ENCODE measurements at places on chromosomes 12 and 14.

- DNase-seq = peak; percentile 57
Measured at GRCh38 chr14:87615822-87616679, 376.9 kb downstream of the GALC start.

- no peak for DNase-seq
Measured at GRCh38 chr12:80952443-80952842, 14.7 kb upstream of the LIN7A start.

- no peak for DNase-seq
Measured at GRCh38 chr12:79687711-79688260, 3.0 kb downstream of the PAWR start.

- DNase-seq = no peak
Measured at GRCh38 chr12:57535764-57536596, 11.0 kb downstream of the DCTN2 start.

DNA sequence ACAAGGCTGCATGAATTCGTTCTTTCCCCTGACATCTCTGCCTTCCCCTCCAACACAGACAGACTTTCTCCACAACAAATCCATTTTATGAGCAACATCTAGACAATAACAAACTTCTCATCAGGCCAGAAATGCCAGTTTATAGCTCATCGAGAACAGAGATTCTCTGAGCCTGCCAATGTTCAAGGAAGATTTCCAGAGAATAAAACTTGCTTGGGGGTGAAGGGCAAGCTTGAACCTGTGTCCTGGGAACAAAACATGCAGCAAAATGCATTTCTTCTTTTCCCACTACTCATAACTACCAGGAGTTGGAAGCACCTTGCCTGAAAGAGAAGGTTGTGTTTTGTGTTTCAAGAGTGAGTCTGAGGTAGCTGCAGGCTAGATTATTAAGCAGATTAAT is 6.8 kb downstream of the MAP1LC3B2 start:
- DNase-seq = no peak

GRCh38 chr12:57454566-57455373 is at the start of gene INHBE:
Gene INHBE, plus strand, starts transcription at chr12:57455307. Its CDS starts 230 bp downstream, at chr12:57455537.
- no peak for DNase-seq

DNA sequence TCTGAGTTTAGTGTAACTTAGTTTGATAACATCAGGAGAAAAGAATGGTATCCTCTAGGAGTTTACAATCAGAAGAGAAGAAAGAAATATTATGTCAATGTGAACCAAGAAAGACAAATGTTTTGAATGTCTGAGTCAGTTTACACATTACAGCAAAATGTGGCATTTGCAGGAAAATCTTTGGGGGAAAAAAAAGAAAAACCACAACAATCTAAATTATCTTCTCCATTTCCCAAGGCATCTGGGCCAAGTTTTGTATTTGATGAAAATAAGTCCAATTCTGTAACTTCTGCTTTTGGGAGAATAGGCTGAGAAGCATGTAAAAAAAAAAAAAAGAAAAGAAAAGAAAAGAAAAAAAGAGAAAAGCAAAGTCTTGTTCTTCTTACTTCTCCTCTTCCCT is 58.8 kb upstream of the FLRT2 start:
- DNase-seq = no peak

DNA sequence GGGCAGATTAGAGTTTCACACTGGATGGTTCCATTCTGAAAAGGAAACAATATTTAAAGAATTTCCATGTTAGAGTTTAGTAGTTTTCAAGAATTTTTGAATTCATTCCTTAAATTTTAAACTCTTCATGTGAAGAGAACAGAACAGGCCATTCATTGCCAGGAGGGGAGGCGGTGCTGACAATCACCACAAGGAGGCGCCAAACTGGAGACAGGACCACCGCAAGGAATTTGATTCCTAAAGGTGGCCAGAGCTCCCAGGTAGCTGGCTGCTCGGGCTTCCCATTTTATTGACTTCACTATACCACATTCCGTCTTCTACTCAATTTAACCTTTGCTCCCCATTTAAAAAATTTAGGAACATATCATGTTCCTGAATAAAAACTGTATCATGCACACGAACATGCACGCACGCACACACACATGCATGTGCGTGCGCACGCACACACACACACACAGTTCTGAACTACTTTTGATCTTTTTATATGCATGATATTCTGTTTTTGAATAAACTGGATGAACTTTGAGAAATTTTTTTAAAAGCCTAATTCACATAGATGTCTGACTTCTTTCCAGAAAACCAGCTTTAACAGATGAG is 101.2 kb downstream of the NELL2 start:
- DNase-seq = peak; percentile 55

- DNase-seq = no peak
Measured at GRCh38 chr12:46676797-46677520, 148.8 kb downstream of the SLC38A4 start.

DNA sequence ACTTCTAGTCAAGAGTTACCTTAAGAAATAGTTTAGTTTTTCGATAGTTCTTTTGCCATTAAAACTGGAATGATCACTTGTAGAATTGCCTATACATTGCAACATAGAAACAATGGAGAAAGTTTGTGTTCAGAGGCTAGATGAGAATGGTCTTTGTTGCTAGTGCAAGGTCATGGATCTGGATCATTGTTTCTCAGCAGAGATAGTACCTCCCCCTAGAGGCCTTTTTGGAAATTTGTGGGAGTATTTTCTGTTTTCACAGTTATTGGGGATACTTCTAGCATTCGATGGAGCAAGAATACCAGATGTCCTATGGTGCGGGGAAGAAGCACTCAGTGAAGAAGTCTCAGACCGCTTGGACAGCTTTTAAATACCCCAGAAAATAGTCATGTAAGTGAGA is 138.8 kb upstream of the HMGA2 start:
- DNase-seq = peak; percentile 18

DNA sequence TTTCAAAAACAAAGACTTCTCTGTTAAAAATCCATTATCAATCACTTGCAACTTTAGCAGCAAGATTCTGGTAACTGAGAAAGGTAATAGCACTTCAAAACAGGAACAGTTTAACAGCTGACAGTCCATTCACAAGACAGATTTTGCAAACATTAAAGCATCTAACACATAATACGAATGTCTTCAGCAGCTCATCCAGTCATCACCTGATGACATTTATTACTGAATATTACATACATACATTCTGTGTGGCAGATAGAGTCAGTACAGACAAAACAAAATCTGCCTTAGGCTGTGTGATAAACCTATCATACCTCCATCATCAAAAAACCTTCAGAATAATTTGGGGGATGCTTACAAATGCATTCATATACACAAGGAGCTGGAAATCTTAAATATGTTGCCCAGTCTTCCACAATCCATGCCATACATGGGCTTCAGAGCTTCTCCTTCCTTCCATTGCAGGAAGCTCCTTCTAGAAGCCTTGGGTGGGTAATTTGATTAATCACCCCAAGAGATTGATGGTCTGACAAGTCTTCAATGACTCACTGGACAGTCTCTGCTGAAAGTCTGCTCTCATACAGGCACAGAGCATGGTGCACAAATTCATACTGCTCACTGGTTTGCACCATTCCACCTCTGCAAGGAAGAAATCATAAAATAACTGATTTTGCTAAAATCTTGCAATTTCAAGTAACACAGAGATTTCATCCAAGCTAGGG is 1.6 kb upstream of the PTPRB start:
- no peak for DNase-seq

- DNase-seq = no peak
Measured at GRCh38 chr12:7349418-7349817, 45.5 kb downstream of the ACSM4 start.

- DNase-seq = peak; percentile 90
Measured at GRCh38 chr12:6961278-6961694, 9.2 kb downstream of the PHB2 start.

GRCh38 chr14:36241183-36241582 is 64.7 kb upstream of the PTCSC3 start:
- DNase-seq = no peak

- no peak for DNase-seq
Measured at GRCh38 chr14:101881426-101881825, 82.9 kb upstream of the DYNC1H1 start.

- DNase-seq = no peak
Measured at GRCh38 chr12:120126635-120127005, 10.1 kb upstream of the RAB35 start.

GRCh38 chr12:90940872-90941499 is 14.0 kb downstream of the CCER1 start:
- peak; percentile 43 for DNase-seq

DNA sequence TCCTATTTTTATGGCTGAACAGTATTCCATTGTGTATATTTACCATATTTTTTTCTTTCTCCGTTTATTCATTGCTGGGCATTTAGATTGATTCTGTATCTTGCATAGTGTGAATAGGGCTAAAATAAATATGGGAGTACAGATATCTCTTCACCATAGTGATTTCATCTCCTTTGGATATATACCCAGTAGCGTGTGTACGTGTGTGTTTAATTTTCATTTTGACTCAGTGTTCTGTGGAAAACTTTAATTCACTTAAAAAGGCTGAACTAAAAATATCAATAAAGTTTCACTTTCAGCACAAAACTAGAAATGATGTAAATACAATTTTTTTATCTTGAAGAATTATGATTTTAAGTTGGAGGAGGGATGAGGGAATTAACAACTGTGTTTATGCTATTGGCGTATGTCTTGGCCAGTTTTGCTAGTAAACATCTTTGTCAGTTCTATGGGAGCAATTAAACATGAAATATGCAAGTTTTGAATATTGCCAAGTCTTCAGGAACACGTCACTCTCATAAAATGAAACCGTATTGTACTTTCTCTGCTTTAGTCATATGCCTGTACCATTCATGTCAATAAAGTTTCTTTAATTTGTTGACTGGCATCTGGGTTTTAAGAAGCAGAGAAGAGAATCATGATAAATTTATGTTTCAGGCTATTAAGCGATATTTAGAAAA is 99.8 kb downstream of the PTGER2 start:
- DNase-seq = peak; percentile 21

GRCh38 chr14:101494826-101495225 is 66.5 kb upstream of the DIO3 start:
- DNase-seq = no peak

- no peak for DNase-seq
Measured at GRCh38 chr14:93582516-93582915, 151.8 kb downstream of the UNC79 start.

DNA sequence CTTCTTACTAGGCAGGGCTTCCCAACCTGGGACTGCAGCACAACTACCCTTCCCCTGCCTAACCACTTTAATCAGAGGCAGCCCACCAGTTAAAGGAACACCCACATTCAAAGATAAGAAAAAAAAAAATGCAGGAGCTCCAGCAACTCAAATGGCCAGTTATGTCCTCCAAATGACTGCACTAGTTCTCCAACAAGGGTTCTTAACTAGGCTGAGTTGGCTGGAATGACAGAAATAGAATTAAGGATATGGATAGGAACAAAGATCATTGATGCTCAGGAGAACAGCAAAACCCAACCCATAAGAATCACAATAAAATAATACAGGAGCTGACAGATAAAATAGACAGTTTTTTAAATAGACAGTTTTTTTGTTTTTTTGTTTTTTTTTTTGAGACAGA is 154.2 kb downstream of the PLCZ1 start:
- DNase-seq = no peak

GRCh38 chr14:72916174-72916573 is 10.1 kb upstream of the DCAF4 start:
- DNase-seq = no peak

DNA sequence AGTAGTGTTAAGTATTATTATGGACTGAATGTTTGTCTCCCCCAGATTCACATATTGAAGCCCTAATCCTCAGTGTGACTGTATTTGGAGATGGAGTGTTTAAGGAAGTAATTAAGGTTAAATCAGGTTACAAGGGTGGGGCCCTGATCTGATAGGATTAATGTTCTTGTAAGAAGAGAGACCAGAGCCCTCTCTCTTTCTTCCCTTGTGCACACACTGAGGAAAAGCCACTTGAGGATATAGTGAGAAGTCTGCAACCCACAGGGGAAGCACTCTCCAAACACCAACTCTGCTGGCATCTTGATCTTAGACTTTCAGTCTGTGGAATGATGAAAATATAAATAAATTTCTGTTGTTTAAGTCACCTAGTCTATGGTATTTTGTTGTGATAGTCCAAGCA is 2.2 kb upstream of the KLRG1 start:
- no peak for DNase-seq

GRCh38 chr12:132558042-132558856 is 52.1 kb downstream of the LRCOL1 start:
- DNase-seq = no peak

GRCh38 chr12:11812586-11813437 is 163.3 kb downstream of the ETV6 start:
- peak; percentile 78 for DNase-seq

DNA sequence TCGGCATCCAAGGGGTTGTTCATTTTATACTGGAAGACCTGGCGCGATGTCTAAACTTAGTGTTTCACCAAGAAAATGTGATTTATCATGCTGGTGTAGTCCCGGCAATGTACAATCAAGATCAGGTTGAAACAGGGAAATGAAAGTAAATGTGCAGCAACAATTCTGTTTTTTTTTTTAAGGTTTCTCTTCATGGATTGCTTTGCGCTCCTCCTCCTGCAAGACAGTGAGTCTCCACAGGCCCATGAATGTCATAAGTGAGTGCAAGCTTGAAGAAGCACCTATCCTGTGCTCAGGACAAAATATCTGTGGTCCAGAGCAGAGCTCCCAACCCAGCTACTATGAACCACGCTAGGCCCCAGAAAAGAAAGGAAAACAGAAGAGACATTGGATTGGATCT is 143.4 kb downstream of the KCNK10 start:
- no peak for DNase-seq

All from GM12865 (cell line).